ENCODE measurements at places on chromosomes 4 and X.

DNA sequence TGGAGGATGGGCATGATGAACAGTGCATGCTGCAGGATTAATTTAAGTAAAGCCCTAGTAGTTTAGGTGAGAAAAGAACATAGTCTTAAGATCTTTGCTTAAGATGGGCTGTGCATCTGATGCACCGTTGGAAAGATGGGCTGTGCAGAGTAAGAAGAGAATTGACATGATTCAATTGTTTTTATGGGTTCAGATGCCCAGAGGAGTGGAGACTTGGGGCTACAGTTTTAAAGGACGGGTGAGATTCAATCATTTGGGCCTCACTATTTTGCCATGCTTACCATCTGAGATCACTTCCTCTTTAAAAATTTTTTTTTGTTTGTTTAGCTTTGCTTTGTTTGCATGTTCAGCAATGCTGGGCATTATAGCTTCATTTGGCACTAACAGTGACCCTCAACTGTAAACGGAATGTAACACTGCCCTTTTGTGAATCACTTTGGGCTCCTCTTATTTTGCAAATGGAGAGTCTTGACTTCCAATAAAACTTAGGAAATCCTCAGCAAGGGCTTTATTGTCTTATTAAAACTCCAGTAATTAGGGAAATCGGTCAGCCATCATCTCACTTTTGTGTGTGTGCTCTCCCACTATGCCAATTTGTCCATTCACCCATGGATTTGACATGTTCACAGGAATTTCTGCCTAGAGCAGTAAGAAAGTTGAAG lies 216.1 kb upstream of the TLL1 start:
- no peak for DNase-seq

DNA sequence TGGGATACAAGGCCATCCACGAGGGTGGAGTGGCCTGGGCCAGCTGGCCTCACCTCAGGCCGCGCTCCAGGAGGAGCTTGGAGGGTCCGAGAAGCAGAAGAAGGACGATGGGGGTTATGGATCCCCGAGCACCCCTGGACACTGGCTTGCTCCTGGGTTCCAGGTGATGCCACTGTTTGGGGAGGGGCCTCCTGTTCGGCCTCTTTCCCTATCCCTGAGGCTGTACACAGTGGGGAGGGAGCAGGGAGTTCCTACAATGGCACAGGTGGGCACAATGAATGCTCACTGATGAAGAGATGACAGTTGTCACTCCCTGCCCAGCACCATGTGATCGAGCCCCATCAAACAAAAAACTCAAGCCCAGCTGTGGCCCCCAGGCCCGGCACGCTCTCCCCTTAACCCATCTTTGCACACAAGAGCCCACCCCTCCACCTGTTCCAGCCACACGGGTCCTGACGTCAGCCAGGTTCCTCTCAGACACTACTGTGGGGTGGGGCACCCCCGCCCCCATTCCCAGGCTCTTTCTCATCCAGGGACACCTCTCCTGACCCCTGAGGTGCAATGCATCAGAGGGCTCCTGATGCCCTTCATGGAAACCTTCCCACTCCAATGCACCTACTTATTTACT lies 70.3 kb downstream of the WFS1 start:
- DNase-seq: no peak

- no peak for DNase-seq
Measured at GRCh38 chr4:130485371-130485770, 1389.4 kb downstream of the C4orf33 start.

DNA sequence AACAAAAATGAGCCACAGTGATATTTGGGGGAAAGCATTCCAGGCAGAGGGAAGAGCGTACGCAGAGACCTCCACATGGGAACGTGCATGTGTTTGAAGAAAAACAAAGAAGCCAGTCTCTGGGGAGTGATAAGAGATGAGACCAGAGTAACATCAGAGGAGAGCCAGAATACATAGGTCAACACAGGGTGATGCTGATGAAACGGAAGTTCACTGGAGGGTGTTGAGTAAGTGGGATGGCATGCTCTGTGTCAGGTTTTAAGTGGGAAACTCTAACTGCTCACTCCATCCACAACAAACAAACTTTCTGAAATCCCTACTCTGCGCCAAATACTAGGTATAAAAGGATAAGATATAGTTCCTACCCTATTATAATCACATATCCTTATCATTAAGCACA lies 110.0 kb downstream of the ARHGAP6 start:
- DNase-seq: no peak

- no peak for DNase-seq
Measured at GRCh38 chr4:148425327-148426110, 16.7 kb downstream of the NR3C2 start.

DNA sequence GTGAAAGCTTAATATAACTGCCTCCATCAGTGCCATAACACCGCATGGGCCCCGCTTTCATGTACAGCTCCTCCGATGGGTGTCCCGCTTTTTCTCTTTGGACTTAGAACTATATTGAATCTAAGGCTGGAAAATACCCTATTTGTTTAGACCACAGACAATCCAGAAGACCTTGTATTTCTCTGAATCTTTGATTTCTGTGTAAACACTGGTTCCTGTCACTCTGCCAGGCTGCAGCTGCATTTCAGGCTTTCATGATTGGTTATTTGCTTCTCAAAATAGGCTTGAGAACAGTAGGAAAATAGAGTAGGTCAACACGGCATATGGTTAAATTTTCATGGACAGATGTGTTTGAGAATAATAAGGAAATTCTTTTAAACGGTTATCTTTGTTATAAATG lies 80.0 kb downstream of the NWD2 start:
- no peak for DNase-seq

DNA sequence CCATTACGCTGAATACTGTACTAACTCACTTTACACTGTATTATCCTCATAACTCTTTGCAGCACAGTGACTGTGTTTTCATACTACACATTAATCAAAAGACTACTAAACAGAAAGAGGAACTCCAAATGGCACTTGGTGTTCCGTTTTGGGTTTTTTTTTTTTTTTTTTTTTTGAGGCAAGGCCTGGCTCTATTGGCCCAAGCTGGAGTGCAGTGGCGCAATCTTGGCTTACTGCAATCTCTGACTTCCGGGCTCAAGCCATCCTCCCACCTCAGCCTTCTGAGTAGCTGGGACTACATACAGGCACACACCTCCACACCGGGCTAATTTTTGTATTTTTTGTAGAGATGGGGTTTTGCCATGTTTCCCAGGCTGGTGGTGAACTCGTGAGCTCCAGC lies 10.7 kb downstream of the KLHL8 start:
- DNase-seq: peak; percentile 8

- DNase-seq: no peak
Measured at GRCh38 chr4:71497078-71497477, 158.3 kb downstream of the SLC4A4 start.

DNA sequence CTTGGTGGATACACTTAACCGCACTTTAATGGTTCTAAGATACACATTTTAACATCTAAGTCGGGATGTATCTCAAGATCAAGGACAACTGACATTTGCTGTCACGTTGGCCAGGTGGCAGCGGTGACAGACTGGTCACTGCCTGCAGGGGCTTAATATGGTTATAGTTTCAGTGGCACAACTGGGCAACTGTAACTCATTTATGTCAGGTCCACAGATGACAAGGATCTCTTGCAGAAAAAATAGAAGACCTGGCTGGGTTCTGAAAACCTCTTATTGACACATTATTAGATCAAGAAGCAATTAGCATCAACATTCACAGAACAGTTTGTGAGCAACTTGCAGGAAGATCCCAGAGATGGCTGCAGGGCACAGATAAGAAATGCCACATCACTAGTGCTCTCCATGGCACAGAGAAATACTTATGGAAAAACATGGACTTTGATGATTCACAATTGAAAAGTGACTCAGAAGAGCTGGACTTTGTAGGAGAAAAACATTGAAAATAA lies 99.6 kb upstream of the SORBS2 start:
- no peak for DNase-seq

DNA sequence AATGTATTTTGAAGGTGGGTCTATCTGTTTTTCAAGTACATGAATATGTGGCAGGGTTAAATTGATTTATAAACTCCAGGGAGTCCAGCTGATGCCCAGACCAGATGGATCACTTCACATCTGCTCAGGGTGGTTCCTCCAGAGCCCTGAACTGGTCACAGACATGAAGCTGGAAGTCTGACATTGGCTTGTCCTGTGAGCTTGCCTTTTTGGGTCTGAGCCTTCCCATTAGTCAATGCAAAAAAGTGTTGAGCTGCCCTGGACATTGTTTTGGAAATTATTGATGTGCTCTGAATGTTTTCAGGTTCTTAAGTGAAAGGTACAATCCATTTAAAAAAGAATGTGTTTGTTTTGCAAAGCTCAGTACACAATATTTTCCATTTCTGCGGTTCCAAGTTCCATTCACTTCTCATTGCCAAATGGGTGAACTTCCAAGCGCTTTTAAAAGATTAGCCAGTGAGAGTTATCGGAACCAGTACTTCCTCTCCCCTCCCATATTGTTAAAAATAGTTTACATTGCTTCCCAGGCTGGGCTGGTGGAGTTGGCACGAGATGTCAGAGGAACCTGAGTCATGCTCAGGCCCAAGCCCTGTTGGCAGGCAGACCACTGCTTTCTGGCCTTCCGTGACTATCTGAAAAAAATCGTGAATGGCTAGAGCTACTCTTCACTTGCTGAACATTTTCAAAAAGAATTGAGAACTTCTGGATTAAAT lies 52.1 kb downstream of the PDGFRA start:
- no peak for DNase-seq

GRCh38 chr4:107993969-107994368 lies 4.3 kb downstream of the HADH start:
- DNase-seq: no peak

DNA sequence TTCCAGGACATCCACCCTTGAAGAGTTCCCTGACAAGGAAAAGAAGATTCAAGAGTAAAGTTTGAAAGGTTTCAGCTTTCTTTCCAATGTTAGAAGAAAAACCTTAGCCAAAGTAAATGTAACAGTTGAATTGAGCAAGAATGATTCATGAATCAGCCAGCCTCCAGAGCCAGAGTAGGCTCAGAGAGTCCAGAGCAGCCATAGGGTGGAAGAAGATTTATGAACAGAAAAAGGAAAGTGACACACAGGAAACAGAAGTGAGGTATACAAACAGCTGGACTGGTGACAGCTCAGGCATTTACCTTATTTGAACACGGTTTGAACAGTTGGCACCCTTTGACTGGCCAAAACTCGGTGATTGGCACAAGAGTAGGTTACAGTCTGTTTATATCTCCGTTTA lies 63.2 kb downstream of the QDPR start:
- DNase-seq: no peak

DNA sequence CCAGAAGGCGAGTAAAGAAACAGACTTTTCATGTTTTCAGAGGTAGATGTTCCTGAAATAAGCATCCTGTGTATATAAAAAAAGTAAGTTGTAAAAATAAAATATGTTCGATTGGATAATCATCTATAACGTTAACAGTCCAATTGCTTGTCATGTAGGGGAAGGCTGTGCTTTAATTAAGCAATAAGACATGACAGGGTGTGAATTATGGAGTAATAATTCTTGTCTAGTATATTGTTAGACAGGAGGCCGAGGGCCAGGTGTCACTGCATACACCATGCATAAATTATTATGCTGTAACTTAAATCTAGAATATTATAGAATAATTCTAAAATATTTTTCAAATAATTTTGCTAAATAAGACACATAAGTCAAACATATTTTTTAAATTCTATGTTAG lies 494.6 kb upstream of the TENM3 start:
- DNase-seq: no peak

GRCh38 chrX:86146102-86146501 lies 2.1 kb upstream of the DACH2 start:
- DNase-seq: no peak

- no peak for DNase-seq
Measured at GRCh38 chr4:157280673-157281072, 60.1 kb downstream of the GRIA2 start.

DNA sequence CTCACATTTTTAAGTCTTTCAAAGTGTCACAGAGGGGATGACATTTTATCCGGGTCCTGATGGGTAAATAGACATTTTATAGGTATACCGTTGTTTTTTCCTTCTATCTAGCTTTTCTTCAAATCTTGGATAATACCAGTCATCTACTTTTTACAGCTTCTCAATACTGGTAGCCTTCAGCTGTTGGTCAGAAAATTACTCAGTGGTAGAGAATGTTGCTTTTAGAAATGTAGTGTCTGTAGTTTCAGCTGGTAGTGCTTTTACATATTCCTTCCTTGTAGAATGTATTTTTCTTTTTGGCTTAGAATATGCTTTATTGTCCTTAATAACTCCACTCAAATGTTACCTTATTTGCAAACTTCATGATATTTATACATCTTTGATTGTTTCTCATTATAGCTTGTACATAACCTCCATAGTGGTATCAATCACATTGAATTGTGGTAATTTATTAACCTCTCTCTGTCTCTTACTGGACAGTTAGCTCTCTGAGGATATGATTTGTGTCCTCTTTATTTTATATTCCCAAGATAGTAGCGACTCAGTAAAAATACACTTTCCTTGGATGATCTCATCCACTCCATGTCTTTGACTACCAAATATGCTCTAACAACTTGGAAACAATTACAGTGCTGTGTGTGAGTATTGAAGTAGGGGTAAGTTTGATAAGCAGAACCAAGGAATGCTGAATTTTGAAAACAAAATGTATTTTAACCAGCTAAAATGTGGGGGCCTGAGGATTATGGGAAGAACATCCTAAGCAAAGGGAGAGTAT lies 53.8 kb downstream of the RAP1GDS1 start:
- DNase-seq: no peak

- no peak for DNase-seq
Measured at GRCh38 chrX:49242545-49243066, 7.3 kb downstream of the CCDC22 start.

DNA sequence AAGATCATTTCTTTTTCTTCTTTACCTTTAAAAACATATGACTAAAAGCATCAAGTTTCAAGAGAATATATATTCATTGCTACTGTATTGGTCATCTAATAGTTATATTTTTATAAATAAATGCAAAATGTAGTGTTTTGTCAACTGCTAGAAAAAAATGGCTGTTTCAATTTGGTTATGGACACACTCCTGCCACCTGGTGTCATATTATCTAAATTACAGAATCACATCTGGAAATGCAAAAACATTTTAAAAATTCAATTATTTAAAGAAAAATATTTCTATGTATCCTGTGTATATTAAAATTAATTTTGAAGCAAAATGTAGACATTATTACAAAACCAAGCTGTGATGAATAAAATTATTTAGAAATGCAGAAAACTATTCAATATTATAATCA lies 329.4 kb upstream of the PCDH18 start:
- no peak for DNase-seq

- peak; percentile 15 for DNase-seq
Measured at GRCh38 chr4:148376151-148376550, 66.1 kb downstream of the NR3C2 start.
